Naive B cell (primary cell): ENCODE measurements at places on chromosomes 5 and 9. TPM values are rescaled to one million over a fixed set of nuclear protein-coding genes. Genes with fewer than 3 reads are reported as not detected.
A peak's percentile ranks its signal among the peaks of the same experiment; 100 is the strongest.

ADAMTS12 gene
- not detected for polyA plus RNA-seq

KIF20A gene
- polyA plus RNA-seq, result not detected

KIF4B gene
- not detected for polyA plus RNA-seq

HAND1 gene
- not detected for polyA plus RNA-seq

ACOT12 gene
- polyA plus RNA-seq, result not detected

COL15A1 gene
- polyA plus RNA-seq, result not detected

OR1Q1 gene
- not detected for polyA plus RNA-seq

SPATA31D4 gene
- polyA plus RNA-seq, result not detected

SH3TC2 gene
- polyA plus RNA-seq, result not detected

- no peak for DNase-seq
These were observed 65.4 kb upstream of the GRAMD2B start for GRCh38 chr5:126357585-126358342.

DNA sequence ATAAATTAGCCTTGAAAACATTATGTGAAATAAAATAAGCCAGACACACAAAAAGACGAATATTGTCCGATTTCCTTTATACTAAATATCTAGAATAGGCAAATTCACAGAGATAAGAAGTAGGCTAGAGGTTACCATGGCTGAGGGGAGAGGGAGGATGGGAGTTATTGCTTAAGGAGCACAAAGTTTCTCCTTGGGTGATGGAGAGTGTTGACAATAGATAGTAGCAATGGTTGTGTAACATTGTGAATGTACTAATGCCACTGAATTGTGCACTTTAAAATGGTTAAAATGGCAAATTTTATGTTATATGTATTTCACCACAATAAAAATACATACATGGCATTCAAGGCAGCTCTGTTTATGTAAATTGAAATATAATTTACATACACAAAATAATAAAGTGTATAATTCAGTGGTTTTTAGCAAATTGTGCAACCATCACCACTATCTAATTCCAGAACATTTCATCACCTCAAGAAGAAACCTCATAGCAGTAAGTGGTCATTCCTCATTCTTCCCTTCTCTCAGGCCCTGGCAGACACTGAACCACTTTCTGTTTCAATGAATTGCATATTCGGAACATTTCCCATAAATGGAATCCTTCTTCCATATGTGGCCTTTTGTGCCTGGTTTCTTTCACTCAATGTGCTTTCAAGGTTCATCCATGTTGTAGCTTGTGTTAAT lies 59.2 kb downstream of the NDST1 start:
- no peak for DNase-seq

DNA sequence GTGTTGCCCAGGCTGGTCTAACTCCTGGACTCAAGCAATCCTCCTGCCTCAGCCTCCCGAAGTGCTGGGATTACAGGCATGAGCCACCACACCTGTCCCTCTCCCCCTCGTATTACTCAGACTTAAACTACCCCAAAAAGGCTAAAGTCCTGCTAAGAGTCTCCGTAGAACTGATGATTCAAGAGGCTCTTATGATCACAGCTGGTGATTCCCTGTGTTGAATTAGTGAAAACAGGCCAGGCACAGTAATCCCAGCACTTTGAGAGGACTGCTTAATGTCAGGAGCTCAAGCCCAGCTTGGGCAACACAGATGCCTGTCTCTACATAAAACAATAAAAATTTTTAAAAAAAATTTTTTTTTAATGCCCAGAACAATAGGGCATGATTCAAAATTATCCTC lies 9.2 kb downstream of the CDC26 start:
- DNase-seq, result no peak

GRCh38 chr5:97778451-97778850 lies 595.4 kb upstream of the RIOK2 start:
- DNase-seq, result no peak

- no peak for DNase-seq
These were observed 281.9 kb downstream of the TENT4A start for GRCh38 chr5:6995115-6995514.

DNA sequence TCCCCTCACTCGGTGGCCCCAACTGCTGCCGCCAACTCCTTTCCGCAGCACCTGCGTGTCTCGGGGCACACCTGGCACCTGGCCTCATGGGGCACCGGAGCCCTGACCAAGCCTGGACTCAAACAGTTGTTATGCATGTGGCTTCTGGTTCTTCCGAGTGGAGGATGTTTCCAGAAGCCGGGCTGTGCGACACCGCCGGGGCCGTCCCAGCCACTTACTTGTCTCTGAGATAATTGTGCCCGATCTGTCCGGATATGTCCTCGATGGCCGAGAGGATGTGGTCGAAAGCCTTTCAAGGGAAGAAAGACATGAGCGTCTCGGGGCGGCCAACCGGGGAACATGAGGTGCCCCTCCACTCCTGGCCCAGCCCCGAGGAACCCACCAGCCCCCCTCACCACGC lies 38.4 kb downstream of the EXOC3 start:
- no peak for DNase-seq

GRCh38 chr5:152704286-152704685 lies 299.2 kb upstream of the NMUR2 start:
- DNase-seq, result no peak

GRCh38 chr9:37976714-37977477 lies 73.0 kb upstream of the SLC25A51 start:
- no peak for DNase-seq

DNA sequence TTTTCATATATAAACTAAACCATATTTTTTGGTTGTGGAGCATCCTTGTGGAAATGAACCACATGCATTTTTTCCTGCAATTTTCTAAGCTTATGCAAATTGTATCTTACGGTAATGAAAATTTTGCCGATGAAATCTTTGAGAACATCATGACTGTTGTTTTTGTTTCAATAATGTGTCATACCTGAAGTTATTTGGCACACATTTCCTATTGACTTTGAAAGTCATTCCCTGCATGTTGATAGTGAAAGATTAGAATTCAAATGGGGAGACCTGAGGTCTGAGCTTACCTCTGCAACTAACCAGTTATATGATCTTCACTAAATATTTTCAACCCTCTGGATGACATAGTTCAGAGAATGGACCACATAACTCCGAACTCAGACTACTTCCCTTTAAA lies 88.5 kb downstream of the PRR16 start:
- DNase-seq, result no peak

DNA sequence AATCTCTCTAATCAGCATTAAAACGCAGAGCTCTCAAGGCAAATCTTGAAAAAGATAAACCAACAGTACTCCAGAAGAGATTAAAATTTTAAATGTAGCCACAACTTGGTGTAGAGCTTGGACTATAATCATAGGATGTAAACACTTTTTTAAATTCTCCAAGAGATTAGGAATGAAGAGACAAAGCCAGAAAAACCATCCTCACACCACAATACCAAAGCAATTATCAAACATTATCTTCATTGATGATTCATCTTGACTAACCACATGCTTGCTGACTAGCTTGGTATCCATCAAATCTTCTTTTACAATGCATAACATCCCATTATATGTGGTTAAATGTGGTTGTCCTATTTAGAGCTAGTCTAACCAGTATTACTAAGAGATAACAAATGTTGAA lies 815.1 kb downstream of the TLE1 start:
- DNase-seq, result no peak

DNA sequence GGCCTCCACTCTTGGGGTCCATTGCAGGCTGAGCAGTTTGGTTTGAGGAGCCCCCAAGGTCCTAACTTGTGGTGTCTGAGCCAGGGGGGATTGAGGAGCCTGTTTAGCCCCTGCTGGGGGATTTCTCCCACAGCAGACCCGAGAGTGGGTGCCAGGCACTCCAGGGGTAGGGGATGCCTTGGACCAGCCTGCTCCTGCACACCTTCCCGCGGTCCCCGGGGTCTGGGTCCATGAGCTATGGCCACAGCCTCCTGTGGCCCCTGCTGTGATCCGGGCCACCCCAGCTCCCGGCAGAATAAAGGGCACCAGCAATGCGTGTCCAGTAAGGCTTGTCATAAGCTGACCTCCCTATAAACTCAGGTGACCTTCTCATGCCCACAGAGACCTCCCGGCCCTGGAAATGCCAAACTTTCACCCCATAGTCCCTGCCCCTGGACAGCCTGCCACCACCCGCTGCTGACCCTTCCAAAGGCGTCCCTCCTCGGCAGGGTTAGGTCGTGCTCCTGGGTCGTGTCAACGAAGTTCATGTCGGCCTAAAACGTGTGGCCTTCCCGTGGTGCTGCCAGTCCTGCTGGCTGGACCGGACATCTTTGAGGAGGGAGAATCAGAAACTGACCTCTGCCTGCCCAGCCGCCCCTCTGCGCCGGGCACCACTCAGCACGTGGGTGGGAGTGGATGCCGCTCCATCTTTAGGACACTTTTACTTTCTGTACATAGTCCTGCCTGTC lies 137.6 kb downstream of the MRPL36 start:
- DNase-seq, result no peak

- peak; percentile 87 for DNase-seq
These were observed 17.4 kb upstream of the ADRB2 start for GRCh38 chr5:148808864-148809642.

DNA sequence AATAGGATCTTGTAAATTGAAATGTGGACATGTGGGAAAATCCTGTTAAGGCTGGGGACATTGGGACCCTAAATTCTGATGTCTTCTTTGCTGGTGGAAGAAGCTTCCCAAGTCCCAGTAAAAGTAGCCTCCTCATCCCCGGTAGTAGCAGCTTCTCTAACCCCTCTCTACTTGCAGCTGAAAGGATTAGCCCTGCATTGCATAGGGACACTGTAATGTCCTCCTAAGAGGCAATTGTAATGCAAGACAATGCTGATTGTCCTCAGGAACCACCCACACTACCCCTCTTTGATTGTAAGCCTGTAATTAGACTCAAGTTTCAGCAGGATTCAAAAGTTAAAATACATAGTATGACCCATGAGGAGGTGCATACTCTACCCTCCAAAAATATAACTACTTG lies 1938.4 kb upstream of the C9orf72 start:
- DNase-seq, result no peak

DNA sequence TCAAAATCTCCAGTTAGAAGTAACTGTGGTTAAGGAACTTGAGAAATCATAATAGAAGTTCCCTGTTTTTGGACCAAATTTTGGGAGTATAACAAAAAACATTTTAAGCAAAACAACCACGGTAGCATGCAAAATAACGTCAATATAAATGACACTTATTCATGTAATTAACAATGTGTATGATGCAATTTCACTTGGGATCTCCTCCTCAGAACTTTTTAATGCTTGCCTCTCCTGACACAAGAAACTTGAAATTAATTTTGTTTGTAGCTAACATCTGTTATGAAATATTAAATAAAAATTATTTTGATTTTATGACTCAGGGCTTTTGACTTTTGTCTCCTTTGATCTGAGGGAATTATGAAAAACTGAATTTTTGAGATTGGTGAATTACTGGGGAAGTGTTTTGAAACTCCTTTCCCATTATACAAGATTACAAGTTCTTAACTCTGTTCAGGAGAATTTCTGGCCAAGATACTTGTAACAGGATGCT lies 149.7 kb downstream of the ATP10B start:
- no peak for DNase-seq

DNA sequence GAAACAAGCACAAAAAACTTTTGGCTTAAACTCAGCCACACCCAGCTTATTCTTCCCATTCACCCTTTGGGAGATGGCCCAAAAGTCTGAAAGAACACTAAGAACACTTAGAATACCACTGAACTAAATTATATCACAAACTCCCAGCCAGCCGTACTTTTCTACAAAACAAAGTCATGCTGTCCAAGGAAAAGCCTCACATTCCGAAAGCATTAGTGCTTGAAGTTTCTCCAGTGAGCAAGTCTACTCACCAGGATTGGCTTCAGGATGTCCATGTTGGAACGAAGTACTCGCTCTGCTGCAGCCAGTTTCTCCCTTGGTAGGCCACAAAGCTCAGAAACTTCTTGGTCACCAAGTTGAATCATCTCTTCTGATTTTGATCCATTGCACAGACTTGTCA lies 69.7 kb downstream of the ABCA1 start:
- no peak for DNase-seq

- DNase-seq, result no peak
These were observed 14.5 kb downstream of the CXCL14 start for GRCh38 chr5:135564331-135564730.

DNA sequence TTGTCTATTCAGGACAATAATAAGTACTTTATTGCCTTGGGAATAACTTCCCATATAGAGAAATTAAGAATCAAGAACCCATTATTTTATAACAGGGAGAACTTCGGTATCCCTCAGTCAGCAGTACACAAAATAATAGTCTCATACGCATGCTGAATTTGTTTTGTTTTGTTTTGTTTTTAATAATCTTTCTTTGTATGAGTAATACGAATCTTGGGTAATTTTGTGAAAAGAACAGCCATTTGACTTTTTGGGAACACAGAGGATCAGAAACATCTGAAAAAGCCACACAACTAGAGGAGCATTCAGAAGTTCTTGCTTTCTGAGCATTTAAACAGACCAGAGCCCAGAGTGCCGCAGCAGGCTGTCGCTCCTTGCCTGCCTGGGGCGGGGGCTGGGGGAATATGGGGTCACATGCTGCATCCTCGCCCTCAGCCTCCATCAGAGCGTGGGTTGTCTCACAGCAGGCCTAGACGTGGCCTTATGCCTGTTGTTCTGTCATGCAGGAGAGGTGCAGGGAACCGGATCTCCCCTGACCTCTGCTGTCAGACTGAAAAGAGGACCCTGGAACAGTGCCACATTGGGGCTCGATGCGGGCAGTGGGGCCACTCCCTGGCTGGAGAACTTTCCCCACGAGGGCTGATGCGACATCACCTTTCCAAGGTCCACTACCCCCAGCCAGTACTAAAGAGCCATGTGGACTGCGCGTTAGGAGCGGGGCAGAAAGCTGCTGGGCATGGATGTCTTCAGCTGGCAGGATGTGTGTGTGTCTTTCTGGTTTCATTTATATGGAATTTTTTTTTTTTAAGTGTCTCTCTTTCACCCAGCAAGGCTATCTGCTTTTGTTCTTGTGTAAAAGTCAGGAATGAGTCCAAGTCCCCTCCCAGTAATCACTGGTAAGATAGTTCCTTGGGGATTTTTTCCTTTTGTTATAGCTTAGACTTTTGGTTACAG lies 133.4 kb upstream of the OTULINL start:
- DNase-seq, result no peak

- no peak for DNase-seq
These were observed 468.1 kb downstream of the SPATA31D1 start for GRCh38 chr9:82456642-82457041.

GRCh38 chr9:127979333-127980059 lies 1.3 kb downstream of the EEIG1 start:
- DNase-seq, result peak; percentile 49

- no peak for DNase-seq
These were observed 209.8 kb downstream of the ADAMTS6 start for GRCh38 chr5:65271906-65272305.

- no peak for DNase-seq
These were observed 21.8 kb upstream of the FKTN start for GRCh38 chr9:105535920-105536668.

- DNase-seq, result no peak
These were observed 425.6 kb upstream of the BRINP1 start for GRCh38 chr9:119794836-119795235.

DNA sequence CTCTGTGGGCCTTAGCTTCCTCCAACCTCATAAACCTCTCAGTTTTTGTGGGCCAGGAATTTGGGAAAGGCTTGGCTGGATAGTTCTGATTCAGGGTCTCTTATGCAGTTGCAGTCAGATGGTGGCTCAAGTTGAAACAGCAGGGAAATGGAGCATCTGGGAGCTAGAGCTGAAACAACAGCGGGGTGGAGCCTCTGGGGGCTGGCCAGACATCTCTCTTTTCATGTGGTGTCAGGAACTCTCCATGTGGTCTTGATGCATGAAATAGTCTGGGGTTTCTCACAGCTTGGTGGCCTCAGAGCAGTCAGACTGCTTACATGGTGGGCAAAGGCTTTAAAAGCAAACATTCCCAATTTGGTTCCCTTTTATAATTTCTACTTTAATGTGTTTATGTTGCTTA lies 13.5 kb downstream of the ZNF346 start:
- DNase-seq, result no peak
